ENCODE measurements at places on chromosomes 12 and 14. TPM values are rescaled to one million over a fixed set of nuclear protein-coding genes. Genes with fewer than 3 reads are reported as not detected.

Gene GALNT8
- total RNA-seq = 31.6 TPM

DNA sequence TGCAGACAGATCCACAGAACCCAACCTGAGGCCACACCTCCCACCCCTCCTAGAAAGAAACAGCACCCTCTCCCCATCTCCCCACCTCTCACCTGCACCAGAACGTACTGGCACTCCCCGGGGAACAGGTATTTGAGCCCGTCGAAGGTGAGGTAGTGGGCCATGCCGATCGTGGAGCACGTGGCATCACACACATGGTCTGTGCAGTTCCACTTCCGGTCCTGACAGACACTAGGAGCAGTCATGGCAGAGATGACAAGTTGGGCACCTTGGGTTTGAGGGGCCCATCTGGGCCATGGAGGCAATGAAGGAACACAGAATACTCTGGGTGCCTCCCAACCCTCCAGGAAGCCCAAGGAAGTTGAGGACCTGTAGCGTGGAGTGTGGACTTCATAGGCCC lies 89.5 kb upstream of the ANO2 start:
- DNase-seq = no peak

DNA sequence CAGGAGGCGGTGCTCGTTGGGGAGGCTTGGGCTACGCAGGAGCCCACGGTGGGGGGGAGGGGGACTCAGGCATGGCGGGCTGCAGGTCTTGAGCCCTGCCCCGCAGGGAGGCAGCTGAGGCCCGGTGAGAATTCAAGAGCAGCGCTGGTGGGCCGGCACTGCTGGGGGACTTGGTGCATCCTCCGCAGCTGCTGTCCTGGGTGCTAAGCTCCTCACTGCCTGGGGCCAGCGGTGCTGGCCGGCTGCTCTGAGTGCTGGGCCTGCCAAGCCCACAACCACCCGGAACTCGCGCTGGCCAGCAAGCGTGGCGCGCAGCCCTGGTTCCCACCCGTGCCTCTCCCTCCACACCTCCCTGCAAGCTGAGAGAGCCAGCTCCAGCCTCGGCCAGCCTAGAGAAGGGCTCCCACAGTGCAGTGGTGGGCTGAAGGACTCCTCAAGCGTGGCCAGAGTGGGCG lies 3.2 kb downstream of the METTL25 start:
- DNase-seq = no peak

GRCh38 chr14:61374284-61374683 lies 52.9 kb downstream of the PRKCH start:
- no peak for DNase-seq

GRCh38 chr14:30873308-30874119 lies 845 bp upstream of the COCH start:
- no peak for DNase-seq

GRCh38 chr14:105817971-105818711 lies 291.8 kb downstream of the TMEM121 start:
- no peak for DNase-seq

GRCh38 chr12:19036673-19037357 lies 92.7 kb upstream of the PLEKHA5 start:
- DNase-seq = no peak

DNA sequence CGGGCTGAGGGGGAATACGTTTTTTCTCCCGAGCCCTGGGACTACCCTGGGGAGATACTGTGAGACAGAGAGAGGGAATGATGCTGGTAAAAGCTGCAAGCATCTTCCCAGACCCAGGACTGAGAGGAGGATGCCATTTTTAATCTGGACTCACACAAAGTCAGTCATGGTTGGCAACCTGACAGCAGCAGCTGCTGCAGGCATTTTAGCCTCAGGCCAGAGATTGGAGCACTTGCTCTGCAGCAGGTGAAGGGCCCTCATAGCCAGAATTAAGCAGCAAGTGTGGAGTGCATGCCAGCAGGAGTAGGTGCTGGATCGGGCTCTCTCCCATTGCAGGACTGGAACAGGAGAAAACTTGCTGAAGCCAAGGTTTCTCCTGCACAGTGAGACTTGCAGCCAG lies 361.1 kb upstream of the CLEC14A start:
- DNase-seq = no peak

Data from endothelial cell (in vitro differentiated cells).